ENCODE measurements at places on chromosomes 3 and 15.
A peak's percentile ranks its signal among the peaks of the same experiment; 100 is the strongest.

DNA sequence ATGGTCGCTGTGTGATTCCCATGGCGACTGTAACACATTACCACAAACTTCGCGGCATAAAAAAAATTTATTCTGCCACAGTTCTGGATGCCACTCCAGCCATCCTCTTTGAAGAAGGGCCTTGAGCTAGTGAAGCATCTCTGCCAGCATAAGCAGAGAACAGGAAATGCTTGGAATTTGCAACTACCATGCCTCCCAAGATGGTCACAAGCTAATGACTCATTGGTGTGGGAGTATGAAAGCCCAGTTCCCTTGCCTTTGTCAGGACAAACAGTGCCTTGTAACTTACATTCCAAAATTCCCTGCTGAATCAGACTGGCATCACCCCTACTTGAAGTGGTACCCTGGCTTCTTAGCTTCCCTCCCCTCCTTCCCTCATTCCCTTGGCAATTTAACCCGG lies 129.7 kb downstream of the PROS1 start:
- no peak for DNase-seq

GRCh38 chr3:57274845-57275244 lies 17.6 kb downstream of the ASB14 start:
- no peak for DNase-seq

GRCh38 chr3:179278932-179279693 lies 28.2 kb upstream of the KCNMB3 start:
- DNase-seq: no peak

DNA sequence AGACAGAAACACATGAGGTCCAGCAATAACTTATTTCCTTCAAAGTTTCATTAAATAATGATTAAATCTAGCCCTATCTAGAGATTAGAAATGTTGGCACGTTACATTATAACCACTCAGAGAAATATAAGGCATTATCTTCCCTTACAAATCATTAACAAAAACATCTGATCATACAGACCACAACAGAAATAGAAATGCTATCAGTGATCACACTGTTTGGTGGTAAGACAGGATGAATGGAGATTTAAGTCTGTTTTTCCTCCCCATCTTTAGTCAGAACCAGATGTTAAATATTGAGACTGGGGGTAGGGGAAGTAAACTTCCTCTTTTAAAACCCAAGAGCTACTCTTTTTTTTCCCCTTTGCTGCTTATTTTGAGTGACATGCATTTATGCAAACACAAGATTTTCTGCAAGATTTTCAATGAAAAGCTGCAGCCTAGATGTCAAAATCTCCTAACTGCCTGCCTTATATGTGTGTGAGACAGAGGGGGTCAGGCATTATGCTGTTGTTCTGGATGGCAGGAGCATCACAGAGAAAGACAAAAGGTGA lies 70.4 kb downstream of the CBLB start:
- no peak for DNase-seq

DNA sequence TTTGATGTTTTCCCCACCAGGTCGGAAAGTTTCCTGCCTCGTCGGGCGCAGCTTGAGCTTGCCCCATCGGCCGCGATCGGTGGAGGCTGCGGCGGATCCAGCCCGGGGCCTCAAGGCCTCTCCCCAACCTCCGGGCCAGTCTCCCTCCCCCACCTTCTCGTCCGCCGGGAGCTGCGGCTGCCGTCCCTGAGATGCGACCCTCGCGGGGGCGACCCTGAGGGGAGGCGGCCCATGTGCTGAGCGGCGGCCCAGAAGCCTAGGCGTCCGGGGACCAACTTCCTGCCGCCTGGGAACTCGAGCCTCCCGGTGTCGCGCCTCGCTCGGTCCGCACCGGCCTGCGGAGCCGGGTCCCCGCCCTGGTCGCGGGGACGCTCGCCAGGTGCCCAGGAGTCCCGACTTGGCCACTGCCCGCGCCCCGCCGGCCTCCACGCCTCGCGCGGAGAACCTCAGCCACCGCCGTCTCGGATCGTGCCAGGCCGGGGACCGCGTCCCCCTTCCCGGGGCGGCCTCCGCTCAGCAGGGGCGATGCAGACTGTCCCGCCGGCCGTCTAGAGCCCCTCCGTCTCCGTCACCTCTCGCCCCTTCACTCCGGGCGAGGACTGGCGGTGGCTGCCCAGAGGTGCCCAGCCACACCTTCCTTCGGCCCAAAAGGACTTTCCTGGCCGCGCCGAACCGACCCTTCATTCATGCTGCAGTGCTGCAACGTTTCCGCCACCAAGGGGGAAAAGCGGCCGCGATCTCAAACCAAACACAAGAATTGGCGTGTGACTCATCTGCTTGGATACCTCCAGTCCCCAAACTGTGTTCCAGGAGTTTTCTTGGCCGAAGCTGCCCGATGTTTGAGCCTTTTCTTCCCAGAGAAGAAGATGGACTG lies 656 bp downstream of the SLMAP start:
- DNase-seq: no peak

DNA sequence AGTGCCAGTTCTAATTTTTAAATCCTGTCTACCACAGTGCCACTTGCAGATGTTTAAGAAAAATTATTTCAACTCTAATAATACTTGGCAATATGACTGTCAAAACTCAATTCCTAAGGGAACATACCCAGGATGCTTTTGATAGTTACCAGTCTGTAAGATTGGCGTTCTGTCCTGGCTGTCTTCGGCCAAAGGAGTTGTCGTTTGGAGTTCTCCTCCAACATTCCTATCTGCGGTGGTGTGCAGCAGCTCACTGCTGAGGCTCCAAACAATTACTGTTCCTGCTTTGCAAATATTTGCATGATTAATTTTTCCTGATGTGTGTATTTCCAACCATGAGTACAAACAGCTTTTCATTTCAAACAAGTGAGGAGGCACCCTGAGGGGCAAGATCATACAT lies 330.8 kb upstream of the DPH6 start:
- DNase-seq: no peak

DNA sequence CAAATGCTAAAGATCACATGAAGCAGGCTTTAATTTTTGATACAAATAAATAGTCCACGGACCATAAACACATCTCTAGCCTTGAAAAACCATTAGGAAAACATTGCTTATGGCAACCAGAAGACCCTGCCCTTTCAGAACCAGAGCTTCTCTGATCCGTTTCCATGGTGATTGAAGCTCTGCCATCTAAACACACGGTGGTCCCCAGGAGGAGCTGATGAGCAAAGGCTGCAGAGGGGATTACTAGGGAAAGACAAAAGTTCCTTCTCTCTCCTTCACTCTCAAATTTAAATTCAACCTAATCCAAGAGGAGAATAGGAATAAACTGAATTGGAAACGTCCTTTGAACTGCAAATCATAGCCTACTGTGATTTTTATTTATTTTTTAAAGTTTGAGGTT lies 122.0 kb upstream of the ATP10A start:
- DNase-seq: no peak

GRCh38 chr3:81761904-81762580 lies 597 bp upstream of the GBE1 start:
- DNase-seq: no peak

- no peak for DNase-seq
Measured at GRCh38 chr15:66749841-66750575, 48.0 kb downstream of the SMAD6 start.

DNA sequence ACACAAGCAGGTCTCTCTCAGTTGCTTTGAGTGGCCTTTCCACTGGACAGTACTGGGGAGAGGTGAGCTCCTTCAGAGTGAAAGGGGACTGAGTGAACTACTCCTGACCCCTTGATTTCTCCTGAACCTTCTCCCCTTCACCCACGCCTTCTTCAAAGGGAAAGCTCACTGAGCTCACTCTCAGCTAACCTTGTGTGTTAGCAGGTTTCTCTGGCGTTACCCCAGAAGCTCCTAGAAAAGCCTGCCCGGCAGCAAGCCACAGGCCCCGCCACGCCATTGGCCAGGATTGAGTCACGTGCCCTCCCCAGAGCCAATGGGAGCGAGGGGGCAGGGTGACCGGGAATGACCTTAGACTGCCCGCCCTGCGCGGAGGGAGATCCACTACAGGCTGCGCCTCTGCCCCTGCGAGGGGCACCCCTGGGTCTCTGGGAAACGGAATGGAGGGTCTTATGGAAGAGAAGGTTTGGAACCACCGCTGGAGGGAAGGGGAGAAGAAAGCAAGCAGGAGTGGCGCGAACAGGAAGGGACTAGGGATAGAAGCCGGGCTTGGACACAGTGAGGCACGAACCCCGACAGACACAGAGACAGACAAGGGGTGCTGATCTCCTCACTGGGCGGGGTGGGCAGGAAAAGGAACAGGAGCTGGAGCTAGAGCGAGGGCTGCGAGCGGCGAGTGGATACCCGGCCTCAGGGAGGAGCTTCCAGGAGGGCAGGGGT lies 17.4 kb upstream of the CLK3 start:
- DNase-seq: peak; percentile 66

DNA sequence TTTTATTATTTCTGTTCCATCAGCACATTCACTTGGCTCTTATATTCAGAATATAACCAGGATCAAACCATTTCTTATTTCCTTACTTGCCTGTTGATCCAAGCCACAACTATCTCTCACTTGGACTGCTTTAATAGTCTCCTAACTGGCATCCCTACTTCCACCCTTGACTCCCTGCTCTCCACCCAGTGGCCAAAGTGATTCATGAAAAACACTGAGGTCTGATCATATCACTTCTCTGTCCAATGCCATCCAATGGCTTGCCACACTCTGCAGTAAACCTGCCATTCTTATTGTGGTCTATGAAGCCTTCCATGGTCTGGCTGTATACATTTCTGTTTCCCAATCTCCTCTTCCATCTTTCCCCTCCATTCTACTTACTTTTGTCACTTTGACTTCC lies 576.1 kb downstream of the PDCD6IP start:
- DNase-seq: no peak

DNA sequence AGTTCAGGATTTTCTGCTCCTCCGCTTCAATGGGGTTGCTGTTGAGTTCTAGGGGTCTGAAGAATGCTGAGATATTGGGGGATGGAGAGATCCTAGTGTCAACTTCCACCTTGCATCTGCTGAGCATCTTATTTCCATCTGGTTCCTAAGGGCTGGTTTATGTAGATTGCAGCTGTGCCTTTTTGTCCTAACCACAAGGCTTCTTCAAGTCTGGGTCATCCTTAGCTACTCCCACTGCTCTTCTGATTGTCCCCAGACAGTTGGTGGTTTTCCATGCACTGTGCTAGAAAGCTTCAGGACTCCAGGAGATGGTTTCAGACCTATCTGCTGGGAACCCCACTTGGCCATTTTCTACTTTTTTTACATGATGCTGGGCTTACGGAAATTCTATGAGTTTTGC lies 125.0 kb downstream of the IL20RB start:
- DNase-seq: no peak

DNA sequence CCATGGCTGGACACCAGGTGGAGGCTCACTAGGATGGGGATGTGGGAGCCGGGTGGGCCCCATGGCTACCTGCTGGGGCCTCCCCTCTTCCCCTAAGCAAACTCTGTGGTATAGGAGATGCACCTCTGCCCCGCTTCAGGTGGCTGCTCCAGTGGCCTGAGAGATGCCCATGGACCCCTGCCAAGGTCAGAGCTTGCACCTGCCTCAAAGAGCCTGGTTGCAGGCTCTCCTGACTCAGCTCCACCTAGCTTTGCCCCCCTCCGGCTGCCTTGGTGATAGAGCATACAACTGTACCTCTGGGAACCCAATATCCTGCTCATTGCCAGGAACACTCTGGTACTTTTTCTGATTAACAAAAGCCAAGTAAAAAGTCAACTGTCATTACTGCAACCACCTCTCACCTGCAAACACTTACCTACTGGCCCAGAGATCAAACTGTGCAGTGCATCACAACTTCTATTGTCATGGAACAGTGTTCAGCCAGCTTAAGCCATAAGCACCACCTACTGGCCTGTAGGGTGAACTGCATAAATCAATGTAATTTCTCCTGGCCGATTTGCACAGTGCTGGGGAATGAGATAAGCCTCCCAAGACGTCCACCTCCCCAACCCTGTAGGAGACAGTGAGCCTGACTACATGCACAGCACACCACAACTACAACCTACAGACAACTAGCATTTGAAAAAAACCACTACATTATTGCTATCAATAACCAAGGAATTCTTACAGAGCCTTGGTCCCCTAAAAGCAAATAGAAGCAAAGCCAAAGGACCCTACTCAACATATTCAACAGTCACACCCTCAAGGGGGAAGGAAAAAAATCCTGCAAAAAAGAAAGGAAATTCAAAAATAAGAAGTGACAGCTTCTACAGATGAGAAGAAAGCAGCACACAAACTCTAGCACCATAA lies 352.4 kb upstream of the ARHGEF26 start:
- DNase-seq: peak; percentile 6

- DNase-seq: no peak
Measured at GRCh38 chr3:39413691-39414420, 7.3 kb downstream of the RPSA start.

DNA sequence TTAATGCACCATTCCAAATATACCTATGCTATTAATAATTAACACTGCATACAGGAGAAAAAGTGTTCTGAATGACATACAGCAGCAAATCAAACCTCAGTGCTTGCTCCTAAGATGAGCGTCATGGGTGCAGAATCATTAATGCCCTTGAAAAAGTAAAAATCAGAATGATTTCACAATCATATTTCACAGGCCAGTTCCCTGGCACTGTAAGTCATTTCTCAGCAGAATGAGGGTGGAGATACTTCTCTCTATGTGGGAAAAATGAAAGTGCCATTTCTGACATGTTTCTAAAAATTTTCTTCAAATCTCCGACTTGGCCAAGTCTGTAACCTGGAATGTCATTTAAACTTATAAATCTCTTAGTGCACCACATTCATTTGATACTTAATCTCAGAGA lies 549.8 kb upstream of the AGTR1 start:
- DNase-seq: no peak

GRCh38 chr3:13172644-13173013 lies 99.4 kb upstream of the IQSEC1 start:
- DNase-seq: no peak

DNA sequence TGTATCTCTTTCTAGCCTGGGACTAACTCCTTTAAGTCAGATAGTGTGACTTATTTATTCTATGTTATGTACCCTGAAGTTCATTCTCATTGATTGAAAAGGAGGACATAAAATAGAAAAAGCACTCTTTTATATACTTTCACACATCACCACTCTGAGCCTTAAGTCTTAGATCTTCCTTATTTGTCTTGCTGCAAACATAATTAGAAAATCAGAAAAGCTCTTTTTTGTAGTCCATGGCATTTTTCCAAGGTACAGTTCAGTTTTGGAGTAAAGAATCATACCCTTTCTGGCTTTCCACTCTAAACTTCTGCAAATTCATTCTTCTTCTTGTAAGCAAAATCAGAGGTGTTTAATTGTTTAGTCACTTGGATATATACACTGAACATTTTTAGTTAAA lies 75.5 kb downstream of the AKAP13 start:
- DNase-seq: no peak

DNA sequence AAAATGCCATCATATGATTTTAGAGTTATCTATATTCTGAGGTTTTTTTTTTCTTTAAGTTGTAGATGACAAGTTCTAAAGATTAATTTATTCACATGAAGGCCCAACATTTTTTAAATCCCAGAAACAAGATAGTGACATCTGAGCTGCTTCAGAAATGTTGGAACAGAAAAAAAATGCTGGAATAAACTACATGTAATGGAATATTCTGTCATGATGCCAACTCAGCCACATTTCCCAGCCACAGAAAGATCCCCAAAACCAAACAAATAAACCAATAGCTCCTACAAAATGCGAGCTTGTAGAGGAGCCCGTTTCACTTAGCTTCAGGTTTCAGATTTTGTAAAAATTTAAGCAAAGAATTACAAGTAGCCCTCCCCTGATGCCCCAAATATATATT lies 111.0 kb upstream of the MYO5C start:
- no peak for DNase-seq

GRCh38 chr3:117450026-117450425 lies 740.4 kb downstream of the TUSC7 start:
- DNase-seq: no peak

All from stimulated activated CD4-positive, alpha-beta T cell treated with anti-CD3 and anti-CD28 coated beads, Interleukin-1b, Interleukin-23, amount 100 ng/mL, for 1 hour (primary cell).